ENCODE measurements at places on chromosomes 12 and 14.

DNA sequence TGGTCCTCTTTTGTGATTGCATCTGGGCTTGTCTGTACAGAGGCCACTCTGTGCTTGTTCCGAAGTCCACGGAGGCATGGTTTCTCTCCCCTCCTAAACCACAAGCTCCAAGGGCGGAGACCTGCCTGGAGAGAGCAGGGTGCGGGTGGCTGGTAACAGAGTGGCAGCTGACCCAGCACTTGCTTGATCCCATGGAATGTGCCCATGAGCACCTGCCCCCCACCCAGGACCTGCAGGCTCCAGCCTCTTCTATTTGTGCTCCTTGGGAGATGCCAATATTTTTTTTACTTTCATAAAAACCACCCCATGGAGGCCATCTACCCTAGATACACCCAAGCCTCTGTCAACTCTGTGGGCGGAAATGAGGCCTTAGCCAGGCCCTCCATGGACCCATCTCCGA is 104.7 kb downstream of the PRMT8 start:
- no peak for DNase-seq

DNA sequence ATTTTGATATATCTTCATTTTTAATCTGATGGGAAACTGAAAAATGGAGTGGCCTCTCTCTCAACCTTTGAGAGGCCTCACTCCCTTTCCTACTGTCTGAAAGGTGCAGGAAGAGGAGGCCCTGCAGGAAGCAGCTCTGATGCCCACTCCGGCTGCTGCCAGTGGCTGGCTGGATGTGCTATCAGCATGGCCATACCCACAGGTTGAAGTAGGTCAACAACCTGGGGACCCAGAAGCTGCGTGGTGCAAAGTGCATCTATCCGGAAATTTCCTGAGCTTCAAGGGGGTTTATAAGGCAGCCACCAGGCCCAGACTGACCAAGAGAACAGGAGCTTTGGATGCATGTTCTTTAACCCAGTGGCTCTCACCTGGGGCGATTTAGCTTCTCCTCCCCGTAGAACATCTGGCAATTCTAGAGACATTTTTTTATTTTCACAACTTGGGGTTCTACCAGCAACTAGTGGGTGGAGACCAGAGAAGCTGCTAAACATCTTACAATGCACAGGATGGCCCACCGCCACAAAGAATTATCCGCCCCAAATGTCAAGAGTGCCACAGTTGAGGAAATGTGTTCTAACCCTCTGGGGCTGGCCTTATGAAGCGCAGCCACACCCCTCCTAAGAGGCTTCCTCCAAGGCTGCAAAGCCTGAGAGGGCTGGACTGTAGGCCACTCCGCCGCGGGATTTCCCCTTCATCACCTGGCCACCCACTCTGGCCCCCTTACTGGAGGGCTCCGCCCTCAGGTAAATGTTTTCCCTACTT is 8.2 kb upstream of the BATF start:
- DNase-seq: no peak

- no peak for DNase-seq
These were observed 2.1 kb upstream of the PLEK2 start for GRCh38 chr14:67413806-67414769.

GRCh38 chr12:92412856-92413255 is 267.2 kb upstream of the BTG1 start:
- DNase-seq: no peak

DNA sequence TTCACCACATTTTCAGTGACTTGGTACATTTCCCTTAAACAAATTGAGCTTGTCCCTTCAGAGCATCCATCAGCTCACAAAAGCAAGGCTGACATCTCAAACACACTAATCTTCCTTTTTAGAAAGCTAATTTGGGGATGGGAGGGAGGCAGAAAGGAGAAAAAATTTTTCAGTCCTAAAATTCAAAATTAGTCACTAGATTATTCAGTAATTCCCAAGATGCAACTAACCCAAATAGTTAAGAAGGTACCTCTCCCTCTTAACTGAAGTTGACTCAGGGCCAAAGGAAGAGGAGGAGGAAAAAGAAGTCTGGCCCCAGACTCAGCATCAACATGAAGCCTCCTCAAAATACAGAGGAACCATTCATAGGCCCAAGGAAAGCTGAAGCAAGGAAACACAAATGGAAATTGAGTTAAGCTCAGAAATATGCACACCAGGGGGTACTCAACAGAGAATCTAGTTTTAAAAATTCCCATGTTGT is 21.7 kb downstream of the CBX5 start:
- DNase-seq: no peak

DNA sequence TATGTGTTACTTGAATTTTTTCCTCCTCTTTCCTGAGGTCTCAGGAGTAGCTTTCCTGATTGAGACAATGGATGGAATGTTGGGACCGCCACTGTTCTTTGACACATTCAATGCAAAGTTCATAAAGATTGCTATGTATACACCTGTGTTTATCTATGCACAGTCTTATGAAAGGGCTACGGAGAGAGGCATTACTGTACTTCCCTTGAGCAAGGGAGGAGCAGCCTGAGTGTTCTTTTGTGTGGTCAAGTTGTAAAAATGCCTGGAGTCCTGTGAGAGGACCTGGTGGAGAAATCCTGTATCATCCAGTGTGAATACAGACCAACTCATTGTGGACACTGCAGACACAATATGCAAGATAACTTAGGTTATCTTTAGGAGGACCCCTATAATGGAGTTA is 1.2 kb downstream of the SRGAP1 start:
- no peak for DNase-seq

- no peak for DNase-seq
These were observed 16.9 kb upstream of the FAM222A start for GRCh38 chr12:109696485-109697269.

DNA sequence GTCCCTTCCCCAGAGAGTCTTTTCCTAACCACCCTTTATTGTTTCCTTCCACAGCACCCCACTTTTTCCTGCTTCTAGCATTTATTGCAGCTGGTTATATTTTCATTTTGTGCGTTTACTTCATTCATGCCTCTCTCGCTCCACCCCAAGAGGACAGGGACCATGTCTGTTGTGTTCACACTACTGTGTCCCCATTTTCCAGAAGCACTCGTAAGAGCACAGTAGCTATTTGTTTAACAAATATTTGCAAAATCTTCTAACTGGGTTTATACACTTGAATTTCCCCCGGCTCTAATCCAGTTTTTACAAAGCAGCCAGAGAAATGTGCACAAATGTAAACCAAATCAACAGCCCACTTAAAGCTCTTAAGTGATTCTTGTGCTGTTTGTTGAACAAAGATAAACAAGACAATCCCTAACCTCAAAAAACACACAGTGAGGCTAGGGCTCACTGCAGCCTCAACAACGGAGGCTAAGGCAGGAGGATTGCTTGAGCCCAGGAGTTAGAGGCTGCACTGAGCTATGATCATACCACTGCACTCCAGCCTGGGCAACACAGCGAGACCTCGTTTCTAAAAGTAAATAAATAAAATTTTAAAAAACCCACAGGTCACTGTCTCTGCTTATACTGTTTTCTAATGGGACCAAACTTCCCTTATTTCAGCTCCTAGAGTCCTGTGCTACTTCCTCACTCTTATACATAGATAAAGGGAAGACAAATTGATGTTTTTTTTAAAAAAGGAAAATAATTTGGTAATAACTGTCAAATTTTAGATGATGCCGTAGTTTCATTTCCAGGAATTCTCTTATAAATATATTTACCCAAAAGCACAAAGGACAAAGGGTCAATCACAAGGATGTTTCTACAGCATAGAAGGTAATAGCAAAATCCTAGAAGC is 6.6 kb upstream of the ABCD4 start:
- DNase-seq: no peak

DNA sequence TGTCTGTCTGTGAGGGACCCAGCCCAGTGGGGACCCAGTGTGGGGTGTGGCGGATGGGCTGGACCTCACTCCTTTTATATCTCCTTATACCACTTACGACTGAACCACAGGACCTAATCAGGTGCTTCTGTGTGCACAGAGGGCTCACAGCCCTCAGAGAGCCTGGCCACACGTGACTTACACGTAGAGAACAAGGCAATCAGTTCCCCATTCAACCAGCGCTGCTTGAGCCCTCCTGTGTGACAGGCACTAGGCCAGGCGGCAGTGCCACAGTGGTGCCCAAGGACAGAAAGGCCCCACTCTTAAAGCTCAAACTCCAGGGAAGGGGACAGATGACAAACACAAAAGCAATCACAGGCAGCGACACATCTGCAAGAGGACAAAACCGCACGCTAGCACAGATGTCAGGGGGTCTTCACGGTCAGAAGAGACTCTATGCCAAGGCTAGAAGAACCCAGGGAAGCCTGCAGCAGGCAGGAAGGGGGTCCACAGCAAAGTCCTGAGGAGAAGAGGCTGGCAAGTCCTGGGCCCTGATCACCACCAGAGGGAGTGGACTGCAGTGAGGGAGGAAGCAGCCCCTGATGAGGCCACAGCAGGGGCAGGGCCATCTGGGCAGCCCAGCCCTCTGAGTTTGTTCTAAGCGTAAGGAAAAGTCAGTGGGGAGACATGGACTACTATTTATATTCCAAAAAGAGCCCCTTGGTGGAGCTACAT is 39.3 kb downstream of the SETD3 start:
- no peak for DNase-seq

DNA sequence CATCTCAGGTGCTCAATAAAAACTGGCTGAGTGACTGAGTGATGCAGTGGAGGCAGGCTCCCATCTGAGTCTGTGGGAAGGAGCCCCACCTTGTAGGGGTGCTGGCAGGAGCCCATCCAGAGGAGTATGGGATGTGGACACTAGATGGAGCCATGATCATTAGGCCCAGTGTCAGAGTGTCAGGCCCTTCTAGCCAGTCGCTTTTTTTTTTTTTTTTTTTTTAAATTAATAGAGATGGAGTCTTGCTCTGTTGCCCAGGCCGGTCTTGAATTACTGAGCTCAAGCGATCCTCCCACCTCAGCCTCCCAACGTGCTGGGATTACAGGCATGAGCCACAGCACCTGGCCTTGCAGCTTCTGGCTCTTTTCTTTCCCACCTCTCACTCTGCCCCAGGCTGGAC is 11.5 kb downstream of the RITA1 start:
- peak; percentile 79 for DNase-seq

- DNase-seq: no peak
These were observed 210.0 kb downstream of the PPM1H start for GRCh38 chr12:62724947-62725451.

- no peak for DNase-seq
These were observed 490 bp downstream of the PRORP start for GRCh38 chr14:35122696-35123387.

DNA sequence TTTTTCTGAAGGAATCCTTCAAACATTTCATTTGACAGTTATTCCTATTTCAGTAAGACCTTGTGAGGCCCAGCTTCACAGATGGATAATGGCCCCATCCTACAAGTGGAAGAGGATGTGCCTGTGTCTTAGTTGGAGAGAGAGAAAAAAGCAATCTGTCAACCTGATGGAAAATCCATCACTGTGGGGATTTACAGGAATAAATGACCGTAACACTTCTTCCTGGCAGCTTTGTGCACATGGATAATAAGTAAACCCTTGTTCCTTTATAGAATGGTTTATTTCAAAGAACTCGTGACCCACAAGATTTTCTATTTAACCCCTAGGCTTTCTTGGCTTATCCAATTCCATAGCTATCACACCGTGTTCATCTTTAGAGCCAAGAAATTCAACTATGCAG is 121.4 kb upstream of the PCED1B start:
- DNase-seq: no peak

- no peak for DNase-seq
These were observed 37.3 kb upstream of the DIP2B start for GRCh38 chr12:50467439-50467838.

DNA sequence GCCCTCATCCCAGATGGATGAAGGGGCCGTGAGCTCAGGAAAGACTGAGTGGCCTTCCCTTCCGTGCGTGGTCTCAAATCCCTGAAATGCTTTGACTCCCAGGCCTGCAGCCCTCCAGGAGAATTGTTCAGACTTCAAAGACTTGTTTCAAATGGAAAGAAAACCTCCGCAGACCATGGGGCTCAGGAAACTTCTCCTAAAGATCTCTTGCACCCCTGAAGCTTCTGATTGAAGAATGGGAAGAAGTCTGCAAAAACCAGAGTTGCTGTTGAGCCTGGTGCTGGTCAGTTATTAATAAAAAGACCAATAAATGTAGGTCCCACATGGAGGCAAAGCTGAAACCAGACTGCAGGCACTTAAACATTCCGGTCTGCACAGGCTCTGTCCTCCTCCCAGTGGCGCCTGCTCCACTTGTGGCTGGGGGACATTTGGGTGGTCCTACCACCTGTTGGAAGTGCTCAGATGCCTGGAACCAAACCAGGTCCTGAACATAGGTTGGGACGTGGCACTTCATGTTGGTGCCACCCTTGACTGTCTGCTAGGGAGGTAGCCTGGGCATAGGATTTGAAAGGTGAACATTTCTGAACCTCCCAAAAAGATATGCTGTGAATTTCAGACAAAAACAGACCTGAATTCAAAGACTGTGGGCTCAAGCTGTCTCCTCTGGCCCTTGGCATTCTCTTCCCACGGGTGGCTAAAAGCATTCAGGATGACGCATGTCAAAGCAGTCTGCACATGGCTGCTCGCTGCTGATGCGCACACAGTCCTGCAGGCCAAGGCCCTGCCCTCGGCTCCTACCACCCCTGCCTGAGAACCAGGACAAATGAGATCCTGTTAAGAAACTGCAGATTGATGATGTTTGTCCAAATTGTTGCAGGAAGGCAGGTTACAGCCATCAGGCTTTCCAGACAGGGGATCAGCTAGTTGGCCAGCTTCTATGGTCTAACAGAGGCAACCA is 36.2 kb upstream of the MEG3 start:
- DNase-seq: no peak

DNA sequence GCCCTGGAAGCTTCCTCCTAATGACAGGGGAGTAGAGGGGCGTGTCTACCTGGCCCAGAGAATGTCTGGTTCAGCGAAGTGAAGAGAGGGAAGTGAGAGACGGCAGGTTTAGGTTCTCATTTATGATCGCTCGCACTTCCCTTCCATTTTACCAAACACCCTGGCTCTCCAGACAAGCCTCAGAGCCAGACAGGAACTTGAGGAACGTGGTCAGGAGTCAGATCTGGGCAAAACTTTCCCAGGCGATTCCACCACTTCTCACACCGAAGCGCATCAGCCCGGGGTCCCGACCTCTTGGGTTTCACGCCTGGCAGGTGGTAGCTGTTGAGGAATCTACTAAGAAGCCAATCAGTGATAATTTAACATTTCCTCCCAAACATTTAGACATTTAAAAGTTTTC is 21.3 kb downstream of the ACTN1 start:
- no peak for DNase-seq

GRCh38 chr12:109542014-109542413 is 31.3 kb downstream of the MMAB start:
- DNase-seq: no peak

- no peak for DNase-seq
These were observed 127.7 kb downstream of the SNAPC1 start for GRCh38 chr14:61889914-61890351.

GRCh38 chr14:105629886-105630215 is 103.5 kb downstream of the TMEM121 start:
- DNase-seq: no peak

DNA sequence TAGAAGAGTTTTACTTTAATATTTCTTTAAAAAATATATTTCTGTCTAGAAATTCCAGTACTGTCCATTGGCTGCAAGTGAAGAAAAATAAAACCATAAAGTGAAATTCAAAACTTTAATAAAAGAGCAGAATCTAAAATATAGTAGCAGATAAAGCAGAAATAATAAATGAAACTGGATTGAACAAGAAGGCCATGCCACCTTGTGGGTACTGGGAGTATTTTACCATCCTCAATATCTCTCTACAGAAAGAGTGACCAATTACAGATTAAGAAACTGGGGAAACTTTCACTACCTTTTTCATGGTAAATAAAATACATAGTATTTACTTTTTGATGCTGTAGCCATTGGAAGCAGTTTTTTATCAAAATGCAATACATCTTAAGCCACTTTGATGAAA is 220.5 kb downstream of the BCAT1 start:
- DNase-seq: no peak

GRCh38 chr12:117437516-117438255 is 76.3 kb upstream of the NOS1 start:
- peak; percentile 58 for DNase-seq

Measured in right hindlimb (tissue), 1 donor.